Activated T-cell treated with anti-CD3 and anti-CD28 coated beads, Interleukin-2, amount 50 U/mL, for 72 hours (primary cell): ENCODE measurements at places on chromosomes 11 and 22. TPM values are rescaled to one million over a fixed set of nuclear protein-coding genes. Genes with fewer than 3 reads are reported as not detected.

KDM4E gene
- total RNA-seq, result not detected

DNA sequence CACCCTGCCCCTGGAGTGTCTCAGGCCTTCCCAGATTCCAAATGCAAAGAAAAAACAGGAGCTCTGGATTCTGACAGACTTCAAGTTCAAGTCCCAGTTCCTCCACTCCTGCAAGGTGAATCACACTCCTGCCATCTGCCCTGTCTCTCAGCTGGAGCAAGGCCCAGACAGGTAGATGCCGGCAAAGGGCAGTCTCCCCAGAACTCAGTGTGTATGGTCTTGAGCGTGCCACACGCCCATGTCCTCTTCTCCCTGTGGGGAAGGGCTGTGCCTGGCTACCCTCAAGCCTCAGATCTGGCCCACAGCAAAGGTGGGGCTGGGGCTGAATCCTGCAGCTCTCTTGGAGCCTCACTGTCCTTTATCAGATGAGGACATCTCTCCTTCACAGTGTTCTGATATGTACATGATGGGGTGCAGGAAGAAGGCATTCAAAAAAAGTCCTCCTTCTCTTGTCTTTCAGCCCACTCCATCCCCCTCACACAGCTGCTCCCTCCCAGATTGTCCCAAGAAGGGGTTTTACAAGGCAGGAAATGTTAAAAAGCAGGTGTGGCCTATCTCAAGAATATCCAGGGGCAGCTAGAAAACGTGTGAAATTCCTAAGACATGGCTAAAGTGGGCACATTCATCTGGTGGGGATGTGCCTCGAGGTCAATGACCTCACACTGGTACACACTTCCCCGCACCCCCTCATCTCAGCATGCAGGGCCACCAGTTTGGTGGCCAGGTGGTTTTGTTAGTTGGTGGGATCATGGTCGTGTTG lies 27.7 kb upstream of the ARFGAP3 start:
- H3K27me3 ChIP-seq, result no peaks in the 10 kb centered on the region
- no peak overlapping the region for H3K27ac ChIP-seq
- no peak overlapping the region for H3K4me3 ChIP-seq
- peaks cover 2% of the 10 kb centered on the region for H3K36me3 ChIP-seq
- H3K4me1 ChIP-seq, result peaks cover 11% of the 10 kb centered on the region
- no peak for DNase-seq

DNA sequence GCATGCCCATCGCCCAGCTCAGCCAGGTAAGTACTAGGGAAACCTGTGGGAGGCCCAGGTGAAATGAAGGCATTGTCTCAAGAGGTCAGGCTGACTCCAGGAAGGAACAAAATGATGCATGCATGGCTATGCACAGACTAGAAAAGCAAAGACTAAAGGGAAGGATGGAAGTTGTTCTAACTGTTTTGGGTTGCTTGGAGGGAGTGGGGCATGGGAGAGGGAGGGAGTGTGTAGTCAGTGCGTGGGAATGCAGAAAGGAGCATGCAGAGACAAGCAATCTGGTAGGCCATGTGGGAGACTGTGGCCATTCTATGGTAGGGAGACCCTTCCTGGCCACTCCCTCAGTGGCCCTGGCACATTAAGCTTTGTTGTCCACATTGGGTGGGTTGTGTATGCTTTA lies 2.9 kb downstream of the MICAL3 start:
- peaks cover 12% of the 10 kb centered on the region for H3K4me1 ChIP-seq
- DNase-seq, result no peak
- H3K36me3 ChIP-seq, result no peaks in the 10 kb centered on the region
- no peak overlapping the region for H3K4me3 ChIP-seq
- no peak overlapping the region for H3K27ac ChIP-seq
- peaks cover 37% of the 10 kb centered on the region for H3K27me3 ChIP-seq

BBOX1 gene
- not detected for total RNA-seq
